Testis (tissue), 5 donors: ENCODE measurements at places on chromosomes 3 and 15. TPM values are rescaled to one million over a fixed set of nuclear protein-coding genes. Genes with fewer than 3 reads are reported as not detected.

Gene CLEC3B
- polyA plus RNA-seq: 198 TPM

Gene GATM
- polyA plus RNA-seq: 147 TPM

Gene REC114
- polyA plus RNA-seq: 102 TPM

Gene CHRNA5
- 3.7 TPM for polyA plus RNA-seq

Gene ALPK3
- 3.0 TPM for polyA plus RNA-seq

Gene ARL8B
- polyA plus RNA-seq: 60.4 TPM

Gene GHSR
- polyA plus RNA-seq: 0.63 TPM

Gene XYLB
- polyA plus RNA-seq: 1.7 TPM

- DNase-seq: no peak
Measured at GRCh38 chr15:98451236-98451635, 197.1 kb upstream of the IGF1R start.

DNA sequence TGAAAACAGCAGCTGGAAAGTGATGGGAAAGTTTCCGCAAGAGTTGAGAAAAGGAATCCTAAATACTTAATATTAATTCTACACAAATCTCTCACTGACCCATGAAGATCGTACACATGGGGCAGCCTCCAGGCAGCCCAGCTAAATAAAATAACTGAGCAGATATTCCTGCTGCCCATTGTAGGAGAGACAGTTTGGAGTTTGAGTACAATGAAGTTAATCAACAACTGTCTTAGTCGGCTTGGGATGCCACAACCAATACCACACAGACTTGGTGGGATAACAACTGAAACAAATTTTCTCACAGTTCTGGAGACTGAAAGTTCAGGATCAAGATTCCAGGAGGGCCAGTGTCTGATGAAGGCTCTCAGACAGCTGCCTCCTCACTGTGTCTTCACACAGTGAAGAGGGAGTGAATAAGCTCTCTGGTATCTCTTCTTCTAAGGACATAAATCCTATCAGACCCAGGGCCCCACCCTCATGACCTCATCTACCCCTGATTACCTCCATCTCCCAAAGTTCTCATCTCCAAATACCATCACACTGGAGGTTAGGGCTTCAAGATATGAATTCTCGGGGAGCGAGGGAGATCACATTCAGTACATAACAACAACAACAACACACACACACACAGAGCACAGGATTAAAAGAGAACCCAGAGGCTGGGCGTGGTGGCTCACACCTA lies 9.7 kb downstream of the TRPM7 start:
- no peak for DNase-seq

- no peak for DNase-seq
Measured at GRCh38 chr3:71360764-71361163, 222.8 kb downstream of the FOXP1 start.

DNA sequence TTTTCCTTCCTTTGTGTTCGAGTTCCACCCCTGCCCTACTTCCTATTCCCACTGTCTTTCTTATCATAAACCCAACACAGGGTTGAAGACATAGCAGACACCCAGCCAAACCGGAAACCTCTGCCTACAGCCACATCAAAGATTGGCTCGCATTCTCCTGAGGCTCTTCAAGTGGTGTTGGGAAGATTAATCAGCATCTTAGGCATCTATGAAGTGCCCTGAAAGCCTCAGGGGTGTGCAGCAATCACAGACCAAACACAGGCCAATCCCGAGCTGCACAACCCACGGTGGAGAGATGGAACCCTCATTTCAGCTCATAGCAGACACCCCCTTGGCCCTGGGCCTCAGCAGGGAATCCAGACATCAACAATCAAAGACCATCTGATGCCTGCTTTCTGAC lies 255.9 kb downstream of the XXYLT1 start:
- no peak for DNase-seq

- DNase-seq: no peak
Measured at GRCh38 chr3:102230057-102230456, 204.8 kb upstream of the ZPLD1 start.

DNA sequence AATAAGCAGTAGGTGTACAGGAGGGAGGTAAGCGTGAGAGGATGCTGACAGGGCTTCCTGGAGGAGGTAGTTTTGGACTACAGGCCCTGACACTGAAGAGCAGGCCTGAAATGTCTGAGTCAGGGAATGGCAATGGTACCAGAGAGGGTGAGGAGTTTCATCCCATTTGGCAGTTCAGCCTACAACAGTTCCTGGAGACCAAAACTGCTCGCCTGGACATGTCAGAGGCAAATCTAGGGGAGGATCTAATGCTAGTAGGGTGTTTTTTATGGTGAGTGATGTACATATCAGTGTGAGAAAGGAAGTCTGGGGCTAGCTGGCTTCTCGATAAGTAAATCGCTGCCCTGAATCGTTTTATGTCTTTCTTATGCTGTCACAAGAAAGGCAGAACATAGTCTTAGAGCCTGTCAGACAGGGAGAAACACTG lies 13.8 kb upstream of the TNFSF10 start:
- DNase-seq: no peak

- no peak for DNase-seq
Measured at GRCh38 chr3:72395776-72396311, 452.4 kb downstream of the SHQ1 start.

GRCh38 chr3:156449710-156450574 lies 105.0 kb downstream of the SSR3 start:
- peak; percentile 54 for DNase-seq

DNA sequence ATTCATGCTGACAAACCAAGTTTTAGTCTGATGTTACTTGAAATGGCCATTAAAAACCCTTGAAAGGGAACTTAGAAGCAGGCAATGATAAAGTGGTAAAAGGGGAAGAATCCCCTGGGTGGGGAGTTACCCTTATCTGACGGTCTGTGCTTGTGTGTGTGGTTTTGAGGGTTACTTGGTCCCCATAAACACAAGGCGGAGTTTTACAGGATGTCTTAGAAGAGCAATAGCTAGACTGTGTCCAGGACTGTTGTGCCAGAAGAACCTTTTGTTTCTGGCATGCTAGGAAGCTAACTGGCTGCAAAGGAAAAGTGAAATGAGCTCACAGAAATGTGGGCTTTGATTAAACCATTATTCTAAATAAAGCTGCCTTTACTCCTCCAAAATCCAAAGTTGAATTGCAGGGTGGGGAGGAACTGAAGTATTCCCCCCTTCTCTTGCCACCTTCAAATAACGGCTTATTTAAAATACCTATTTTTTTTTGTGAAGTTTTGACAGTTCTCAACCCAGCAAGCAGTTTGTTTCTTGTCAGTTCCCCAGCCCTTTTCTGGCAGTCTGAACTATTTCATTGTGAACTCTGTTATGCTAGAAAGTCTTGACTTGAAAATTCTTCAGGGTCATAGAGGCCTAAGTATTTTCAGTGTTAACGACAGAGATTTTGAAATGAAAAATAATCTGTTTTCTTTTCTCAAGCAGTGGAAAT lies 443.5 kb downstream of the OTOL1 start:
- DNase-seq: no peak

- DNase-seq: peak; percentile 43
Measured at GRCh38 chr3:195260280-195260905, 10.6 kb downstream of the XXYLT1 start.

DNA sequence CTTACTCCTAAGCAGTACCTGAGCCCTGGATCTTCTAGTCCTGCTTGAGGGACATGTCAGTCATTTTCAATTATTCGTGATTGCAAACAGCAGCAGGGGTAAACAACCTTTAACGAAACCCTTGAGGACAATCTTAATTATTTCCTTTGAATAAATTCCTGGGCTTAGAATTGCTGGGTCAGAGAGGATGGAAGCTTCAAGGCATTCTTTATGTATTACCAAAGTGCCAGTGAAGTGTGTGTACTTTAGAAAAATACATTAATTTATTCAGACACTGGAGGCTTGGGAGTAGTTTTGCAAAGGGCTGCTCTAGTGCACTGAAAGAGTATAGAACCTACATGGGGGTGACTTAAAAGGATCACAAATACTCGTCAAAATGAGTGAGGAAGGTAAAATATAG lies 280.8 kb upstream of the LRRFIP2 start:
- no peak for DNase-seq

- DNase-seq: no peak
Measured at GRCh38 chr3:52506266-52506966, 11.3 kb downstream of the STAB1 start.

DNA sequence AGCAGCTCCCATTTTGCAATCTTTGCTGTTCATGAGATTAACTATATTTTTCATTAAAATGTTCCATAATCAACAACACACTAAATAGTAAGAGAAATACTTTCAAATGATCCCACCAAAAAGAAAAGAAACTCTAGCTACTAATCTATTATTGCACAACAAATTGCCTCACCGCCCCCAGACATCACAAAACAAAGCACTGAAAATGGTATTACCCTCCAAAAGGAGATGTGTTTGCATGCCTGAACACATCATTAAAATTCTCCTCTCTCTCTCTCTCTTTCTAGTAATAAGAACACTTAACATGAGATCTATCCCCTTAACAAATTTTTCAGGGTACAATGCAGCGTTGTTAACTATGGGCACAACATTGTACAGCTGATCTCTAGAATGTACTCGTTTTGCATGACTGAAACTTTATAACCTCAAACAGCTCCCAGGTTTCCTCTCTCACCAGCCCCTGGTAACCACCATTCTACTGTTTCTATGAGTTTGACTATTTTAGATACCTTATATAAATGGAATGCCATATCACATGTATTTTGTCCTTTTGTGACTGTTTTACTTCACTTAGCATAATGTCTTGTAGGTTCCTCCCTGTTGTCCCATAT lies 33.1 kb downstream of the WNT5A start:
- no peak for DNase-seq

- no peak for DNase-seq
Measured at GRCh38 chr15:80339601-80340000, 64.6 kb upstream of the ARNT2 start.

- no peak for DNase-seq
Measured at GRCh38 chr3:190338717-190339116, 16.5 kb upstream of the CLDN1 start.

- peak; percentile 55 for DNase-seq
Measured at GRCh38 chr15:66089049-66089448, 164.5 kb downstream of the MEGF11 start.

GRCh38 chr15:89051875-89052274 lies 36.4 kb upstream of the ABHD2 start:
- DNase-seq: no peak

DNA sequence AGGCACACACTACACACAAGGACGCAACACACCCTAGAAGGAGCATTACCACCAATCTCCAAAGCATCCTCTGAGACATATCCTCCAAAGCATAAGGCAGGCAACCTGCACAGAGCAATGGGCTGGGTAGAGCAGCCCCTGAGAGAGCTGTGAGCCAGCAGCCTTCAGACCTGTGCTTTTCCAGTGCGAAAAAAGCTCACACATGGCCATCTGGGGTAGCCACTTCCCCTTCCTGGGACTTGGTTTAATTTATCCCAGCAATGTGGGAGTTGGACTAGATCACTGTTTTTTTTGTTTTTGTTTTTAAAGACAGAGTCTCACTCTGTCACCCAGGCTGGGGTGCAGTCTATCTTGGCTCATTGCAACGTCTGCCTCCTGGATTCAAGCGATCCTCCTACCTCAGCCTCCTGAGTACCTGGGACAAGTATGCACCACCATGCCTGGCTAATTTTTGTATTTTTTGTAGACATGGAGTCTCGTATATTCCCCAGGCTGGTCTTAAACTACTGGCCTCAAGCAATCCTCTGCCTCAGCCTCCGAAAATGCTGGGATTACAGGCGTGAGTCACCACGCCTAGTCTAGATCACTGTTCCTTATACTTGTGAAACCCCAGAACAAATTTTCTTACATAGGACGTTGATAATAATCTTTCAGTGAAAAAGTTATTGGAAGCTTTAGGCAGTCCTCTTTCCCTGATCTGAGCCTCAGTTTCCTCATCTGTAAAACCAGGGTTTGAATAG lies 18.9 kb downstream of the PTPN23 start:
- no peak for DNase-seq

DNA sequence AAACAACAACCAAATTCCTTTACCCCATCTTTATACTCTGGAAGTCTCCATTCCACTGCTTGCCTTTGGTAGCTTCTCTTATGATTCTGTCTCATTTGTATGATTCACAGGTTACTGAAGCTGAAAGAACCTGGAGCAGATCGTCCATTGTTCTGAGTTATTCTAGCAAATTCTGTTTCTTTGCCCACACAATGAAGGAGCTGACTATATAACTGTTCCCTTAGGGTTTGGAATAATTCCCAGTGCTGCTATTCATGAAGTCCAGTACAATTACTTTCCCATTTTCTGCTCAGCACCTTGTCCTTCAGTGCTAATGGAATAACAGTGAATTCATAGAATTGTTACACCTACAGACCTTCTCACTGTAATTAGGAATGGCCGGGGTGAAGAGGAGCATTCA lies 167.8 kb downstream of the CHST2 start:
- no peak for DNase-seq

DNA sequence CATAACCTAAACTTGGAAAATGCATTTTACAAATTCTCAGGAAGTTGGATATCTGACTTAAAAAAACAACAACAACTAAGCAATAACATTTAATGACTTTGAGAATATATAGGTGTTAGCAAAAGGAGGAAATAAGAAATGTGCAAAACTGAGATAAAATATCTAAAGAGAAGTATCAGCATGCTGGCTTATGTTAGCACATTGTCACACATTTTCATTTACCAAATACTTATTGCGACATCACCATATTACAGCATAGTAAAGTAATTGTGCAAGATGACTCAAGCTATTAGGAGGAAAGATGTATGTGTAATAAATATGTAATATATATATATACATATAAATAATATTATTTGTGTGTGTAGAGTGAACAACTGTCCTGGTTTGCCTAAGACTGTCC lies 9.2 kb downstream of the PTX3 start:
- DNase-seq: no peak

- no peak for DNase-seq
Measured at GRCh38 chr3:17730318-17730967, 12.0 kb downstream of the TBC1D5 start.

DNA sequence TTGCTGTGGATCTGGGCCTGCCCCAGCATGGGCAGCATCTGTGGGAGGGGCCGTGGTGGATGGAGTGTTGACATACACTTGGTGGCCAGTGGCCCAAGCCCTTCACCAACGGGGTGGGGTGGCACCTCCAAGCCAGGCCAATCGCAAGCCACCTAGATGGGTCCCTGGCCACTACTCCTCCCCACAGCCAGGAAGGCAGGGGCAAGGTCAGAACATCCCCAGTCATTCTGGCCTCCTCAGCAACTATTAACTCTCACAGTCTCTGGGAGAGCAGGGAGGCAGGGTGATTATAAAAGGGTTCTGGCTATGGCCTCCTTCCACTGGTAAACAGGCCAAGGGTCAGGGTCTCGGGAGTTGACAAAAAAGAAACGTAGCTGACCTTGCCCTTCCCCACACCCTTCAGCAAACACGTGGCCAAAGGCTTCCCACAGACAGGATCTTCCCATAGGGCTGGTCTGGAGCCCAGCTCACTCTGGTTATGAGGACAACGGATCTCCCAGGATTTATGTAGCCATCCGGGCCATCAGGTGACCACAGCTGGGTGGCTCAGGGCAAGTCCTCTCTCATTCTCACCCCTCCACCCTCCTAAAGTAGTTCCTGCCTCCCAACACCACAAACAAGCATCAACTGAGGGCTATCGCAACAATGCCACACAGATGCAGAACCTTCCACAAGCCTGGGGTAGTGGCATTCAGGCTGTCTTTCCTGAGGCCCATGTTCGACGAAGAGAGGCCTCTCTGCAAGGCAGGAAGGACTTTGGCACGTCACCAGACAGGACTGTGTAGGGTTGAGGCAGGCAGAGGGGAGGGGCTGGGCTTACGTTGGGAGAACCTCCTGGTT lies 18.9 kb downstream of the TLE3 start:
- DNase-seq: no peak

GRCh38 chr3:58617338-58617761 lies 40.2 kb upstream of the FAM107A start:
- DNase-seq: peak; percentile 77
